ENCODE measurements at places on chromosomes 5 and 9. TPM values are rescaled to one million over a fixed set of nuclear protein-coding genes. Genes with fewer than 3 reads are reported as not detected.
A peak's percentile ranks its signal among the peaks of the same experiment; 100 is the strongest.

SPATA31D4 gene
- total RNA-seq, result not detected

DNA sequence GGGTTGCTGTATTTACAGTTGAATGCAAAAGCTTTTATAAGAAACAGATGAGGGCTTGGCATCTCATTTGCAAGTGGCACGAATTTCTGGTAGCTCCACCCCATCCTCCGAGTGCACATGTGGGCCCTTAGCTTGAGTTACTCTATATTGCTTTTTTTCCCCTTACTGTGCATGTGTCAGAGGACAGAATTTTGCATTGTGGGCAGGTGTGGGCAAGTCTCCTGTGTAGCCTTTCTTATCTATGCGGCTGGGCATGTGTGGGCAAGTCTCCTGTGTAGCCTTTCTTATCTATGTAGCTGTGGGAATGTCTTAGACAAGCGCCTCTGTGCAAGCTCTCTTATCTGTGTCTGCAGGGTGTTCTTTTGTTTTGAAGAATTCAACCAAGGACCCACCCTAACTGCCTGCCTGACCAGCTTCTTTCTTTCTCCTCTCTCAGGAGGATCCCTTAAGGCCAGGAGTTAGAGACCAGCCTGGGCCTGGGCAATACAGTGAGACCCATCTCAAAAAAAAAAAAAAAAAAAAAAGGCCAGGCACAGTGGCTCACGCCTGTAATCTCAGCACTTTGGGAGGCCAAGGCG, 34.1 kb upstream of the SIL1 start:
- DNase-seq, result no peak

GRCh38 chr9:114559830-114560513, 27.6 kb upstream of the ATP6V1G1 start:
- no peak for DNase-seq

TPM2 gene
- 13.1 TPM for total RNA-seq

ROR2 gene
- total RNA-seq, result 0.48 TPM

DNA sequence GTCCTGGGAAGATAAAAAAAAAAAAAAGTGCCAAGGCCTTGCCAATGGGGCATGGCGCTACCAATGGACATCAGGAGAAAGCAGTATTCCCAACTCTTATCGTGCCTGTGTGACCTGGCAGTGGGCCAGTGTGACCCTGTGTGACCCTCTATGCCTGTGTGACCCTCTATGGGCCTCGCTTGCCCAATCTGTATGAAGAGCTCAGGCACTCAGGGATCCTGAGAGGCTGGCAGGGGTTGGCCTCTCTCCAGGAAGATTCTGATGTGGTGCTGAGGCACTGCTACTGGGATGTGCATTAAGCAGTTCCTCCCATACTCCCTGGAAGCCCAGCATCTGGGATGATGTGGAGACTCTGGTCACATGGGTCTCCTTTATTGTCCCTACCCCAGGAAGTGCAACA, 179.2 kb downstream of the MACROH2A1 start:
- DNase-seq, result no peak

DNA sequence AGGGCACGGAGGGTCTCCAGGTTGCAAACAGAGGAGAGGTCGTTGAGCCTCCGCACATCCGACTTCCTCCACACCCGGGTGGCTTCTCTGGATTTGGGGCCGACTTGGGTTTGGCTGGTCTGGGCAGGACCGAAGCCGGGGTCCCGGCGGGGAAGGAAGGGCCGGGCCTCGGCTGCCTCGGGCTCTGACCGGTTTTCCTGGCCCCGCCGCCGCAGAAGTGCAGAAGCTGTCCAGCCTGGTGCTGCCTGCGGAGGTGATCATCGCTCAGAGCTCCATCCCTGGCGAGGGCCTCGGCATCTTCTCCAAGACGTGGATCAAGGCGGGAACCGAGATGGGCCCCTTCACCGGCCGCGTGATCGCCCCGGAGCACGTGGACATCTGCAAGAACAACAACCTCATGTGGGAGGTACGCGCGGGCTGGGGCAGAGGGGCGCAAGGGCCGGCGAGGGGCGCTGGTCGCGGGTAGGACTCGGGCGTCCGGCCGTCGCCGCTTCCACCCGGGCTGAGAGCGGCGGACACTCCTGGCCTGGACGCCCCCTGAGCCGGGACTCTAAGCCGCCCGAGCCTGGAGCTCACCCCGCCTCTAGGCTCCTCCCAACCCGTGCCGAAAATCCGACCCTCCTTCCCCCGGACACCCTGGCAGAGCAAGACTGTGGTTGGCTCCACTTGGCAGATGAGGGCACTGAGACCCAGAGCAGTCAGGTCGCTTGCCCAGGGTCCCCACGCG, 2.2 kb downstream of the PRDM12 start:
- no peak for DNase-seq

DMRT2 gene
- total RNA-seq, result not detected

GRCh38 chr5:37208883-37209797, 40.0 kb downstream of the CPLANE1 start:
- DNase-seq, result peak; percentile 12

GRCh38 chr5:6468104-6468503, 19.4 kb downstream of the UBE2QL1 start:
- DNase-seq, result no peak

DNA sequence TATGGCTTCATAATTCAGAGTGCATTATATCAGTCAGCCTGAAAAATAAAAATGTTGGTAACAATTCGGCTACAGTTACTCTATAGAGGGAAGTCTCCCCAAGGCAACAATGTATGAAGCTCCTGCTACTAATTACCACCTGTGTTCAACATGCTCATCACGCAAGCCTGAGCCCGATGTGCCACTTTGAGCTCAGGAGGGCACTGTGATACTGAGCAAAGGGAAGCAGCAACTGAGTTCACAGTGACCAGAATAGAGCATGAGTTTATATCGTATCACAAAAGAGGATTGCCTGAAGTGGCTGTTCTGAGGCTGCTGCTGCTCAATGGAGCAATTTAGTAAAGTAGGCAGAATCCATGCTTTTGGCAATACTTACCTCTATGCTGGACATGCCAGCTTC, 202.0 kb upstream of the HAPLN1 start:
- no peak for DNase-seq

SIT1 gene
- total RNA-seq, result 202 TPM

ADAM19 gene
- 127 TPM for total RNA-seq

DNA sequence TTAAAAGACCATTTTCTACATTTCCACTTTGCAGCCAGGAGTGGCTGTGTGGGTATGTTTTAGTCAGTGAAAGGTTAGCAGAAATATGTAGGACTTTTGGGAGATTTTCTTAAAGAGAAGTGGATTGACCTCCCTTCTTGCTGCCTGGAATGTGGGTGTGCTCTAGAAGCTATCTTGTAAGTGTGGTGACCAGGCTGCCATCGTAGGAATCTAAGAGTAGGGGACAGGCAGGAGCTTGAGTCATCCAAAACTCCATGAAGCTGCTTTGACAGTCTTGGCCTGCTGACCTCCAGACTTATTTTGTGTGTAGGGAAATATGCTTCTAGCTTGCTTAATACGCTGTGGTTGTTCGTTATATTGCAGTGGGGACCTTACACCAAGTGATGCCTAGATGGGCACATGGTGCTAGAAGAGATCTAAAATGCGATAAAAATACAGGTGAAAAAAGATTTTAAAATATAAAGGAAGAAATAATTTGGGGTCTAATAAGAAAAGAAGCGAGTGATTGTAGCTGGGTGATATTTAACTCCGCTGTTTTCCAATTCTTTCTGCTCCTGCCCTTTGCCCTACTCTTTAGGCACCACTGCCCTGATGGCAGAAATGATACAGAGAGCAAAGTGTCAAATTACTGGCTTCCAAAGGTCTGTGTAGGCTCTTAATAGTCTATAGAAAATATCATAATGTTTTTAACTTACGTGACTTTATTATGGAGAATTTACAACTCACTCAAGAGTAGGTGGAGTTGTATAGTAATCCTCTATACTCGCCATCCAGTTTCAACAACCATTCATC, 298.2 kb upstream of the ZNF608 start:
- DNase-seq, result no peak

DNA sequence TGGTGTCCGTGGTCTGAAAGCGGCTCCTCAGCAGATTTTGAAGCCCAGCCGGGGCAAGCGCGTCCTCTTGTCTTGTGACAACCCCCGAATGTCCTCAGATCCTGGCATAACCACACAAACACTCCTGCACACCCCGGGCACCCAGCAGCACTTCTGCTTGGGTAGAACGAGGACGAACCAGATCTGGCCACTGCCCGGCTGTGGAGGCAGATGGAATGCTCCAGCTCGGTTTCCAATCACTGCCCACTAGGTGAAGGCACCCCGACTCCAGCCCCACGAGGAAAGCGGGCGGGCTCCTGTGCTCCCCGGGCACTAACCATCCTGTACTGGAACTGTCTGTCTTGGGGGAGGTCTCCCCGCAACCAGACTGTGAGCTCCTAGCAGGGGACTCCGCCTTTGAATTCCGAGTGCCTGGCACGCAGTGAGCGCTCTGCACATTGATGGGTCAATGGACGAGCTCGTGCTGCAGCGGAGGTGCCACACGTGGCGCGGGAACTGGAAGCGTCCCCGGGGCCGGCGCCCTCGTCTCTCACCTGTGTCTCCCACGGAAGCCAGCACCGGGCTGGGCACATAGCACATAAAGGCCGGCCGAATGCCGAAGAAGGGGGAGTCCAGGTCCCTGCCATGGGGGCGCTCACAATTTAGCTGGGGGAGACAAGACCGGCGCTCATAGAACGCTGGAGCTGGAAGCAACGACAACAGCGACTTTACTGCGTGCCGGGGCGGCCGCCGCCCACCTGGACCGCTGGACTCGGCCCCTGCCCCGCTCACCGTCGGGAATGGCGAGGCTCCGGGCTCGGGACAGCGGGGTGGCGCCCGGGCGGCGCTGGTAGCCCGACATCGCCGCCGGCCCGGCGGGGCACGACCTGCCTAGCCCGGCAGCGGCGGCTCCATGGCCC, 608 bp downstream of the ENTR1 start:
- DNase-seq, result peak; percentile 35

MARVELD2 gene
- 0.17 TPM for total RNA-seq

SMAD5 gene
- total RNA-seq, result 9.3 TPM

SV2C gene
- 0.10 TPM for total RNA-seq

DNA sequence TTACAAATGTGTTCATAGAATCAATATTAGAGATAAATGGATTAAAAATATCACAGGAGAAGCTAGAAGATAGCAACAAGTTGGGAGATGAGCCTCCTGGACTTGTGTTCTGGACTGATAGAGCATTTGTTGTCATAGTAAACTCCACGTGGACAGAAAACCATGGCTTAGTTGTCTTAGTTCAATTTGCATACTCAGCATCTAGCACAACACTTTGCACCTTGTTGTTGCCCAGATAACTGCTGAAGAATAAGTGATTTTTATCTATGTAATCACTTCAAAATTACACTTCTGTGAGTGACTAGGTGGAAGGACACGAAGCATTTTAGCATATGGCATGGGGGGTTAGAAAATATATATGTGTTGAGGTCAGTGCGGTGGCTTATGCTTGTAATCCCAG, 4.0 kb downstream of the RANBP3L start:
- no peak for DNase-seq

- no peak for DNase-seq
Measured at GRCh38 chr5:87246061-87246460, 21.6 kb upstream of the RASA1 start.

MOB3B gene
- total RNA-seq, result 0.62 TPM

SARDH gene
- 1.9 TPM for total RNA-seq

SELENOP gene
- total RNA-seq, result not detected

DNA sequence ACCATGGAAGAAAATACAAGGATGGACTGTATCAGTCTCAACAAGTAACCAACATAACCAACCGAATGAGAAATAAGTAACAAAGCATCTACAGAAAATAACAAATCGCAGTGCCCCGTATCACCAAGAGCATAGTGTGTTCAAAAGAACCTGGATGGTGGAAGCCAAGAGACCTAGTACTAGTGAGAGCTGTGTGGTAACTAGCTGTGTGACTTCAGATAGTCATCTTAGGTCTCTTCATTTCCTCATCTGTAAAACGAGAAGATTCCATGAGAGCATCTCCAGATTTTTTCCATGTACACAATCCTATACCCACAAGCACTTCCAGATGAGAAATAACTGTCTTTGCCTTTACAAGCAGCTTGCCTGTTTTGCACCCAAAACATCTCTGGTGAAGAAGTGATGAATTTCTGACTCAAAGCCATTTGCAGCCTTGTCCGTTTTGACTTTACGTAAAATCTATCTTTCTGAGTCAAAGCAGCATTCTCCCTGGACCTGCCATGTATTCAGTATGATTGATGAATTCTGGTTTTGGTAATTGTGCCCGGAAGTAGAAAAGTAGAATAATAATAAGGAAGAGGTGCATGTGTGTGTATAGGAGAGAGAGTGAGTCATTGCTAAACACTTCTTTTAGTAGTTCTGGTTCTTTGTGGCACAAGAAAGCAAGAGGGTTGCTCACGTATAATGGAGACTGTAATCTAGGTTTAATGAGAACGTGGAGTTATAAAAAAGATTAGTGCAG, 41.0 kb downstream of the AOPEP start:
- no peak for DNase-seq

GRCh38 chr5:75335952-75336614, 937 bp upstream of the HMGCR start:
- DNase-seq, result no peak

GRCh38 chr5:158320178-158320674, 461.3 kb upstream of the CLINT1 start:
- no peak for DNase-seq

DNA sequence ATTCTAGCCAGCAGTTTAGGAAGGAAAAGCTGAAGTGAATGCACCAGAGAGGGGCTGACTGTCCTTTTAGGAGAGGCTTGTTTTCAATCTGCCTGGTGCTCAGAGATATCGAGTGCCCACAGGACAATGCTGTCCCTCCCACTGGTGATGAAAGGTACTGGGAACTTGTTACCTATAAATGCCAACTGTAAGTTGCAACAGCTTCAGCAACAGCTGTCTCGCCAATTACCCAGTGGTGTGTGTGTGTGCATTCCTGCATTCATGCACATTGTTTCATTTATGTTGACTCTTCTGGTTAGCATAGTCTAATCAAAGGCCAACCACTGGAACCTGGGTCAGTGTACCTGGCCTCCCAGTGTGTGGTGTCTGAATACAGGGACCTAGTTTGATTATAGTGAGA, 161.1 kb downstream of the CSNK1G3 start:
- no peak for DNase-seq

DNA sequence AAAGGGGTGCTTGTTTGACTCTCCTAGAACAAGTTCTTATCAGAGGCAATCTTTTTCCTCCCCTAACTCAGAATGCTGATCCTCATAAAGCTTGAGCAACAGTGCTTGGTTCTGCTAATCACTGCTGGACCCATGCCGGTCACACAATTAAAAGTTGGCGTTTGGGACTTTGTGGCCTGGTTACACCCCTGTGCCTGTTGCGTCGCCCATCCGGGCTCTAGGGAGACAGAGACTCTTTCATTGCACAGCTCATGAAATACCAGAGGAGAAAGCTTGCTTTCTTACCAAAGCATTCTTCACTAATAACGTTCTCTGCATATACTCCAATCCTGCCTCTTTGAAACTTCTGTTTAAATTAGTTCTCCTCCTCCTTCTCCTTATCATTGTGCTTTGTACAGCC, 301.1 kb downstream of the NR3C1 start:
- DNase-seq, result no peak

- DNase-seq, result no peak
Measured at GRCh38 chr5:7805379-7805778, 45.6 kb downstream of the CFAP90 start.

DNA sequence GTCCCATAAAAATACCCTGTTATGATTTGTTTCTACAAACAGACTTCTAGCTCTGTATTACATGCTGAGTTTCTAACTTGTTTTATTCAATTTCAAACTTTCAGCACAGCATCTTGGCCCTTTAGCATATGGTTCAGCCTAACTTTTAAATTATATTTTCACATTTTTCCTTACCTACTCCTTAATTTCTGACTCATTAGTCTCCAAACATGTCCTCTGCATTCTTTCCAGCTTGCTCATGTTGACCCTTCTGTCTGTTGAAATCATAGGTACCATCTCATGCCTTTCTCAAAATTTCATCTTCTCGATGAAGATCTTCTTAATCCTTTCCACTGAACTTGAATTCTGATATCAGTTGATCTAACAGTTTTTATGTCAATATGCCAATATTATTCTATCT, 200.9 kb upstream of the RIOK2 start:
- DNase-seq, result no peak

Data from activated CD4-positive, alpha-beta T cell treated with anti-CD3 and anti-CD28 coated beads, Interleukin-2, amount 10 ng/mL, durations not matched to agents 7 days and 5 days (primary cell).